Activated naive CD8-positive, alpha-beta T cell treated with anti-CD3 and anti-CD28 coated beads for 36 hours (primary cell): ENCODE measurements at places on chromosomes 3 and 15.

- peak; percentile 14 for DNase-seq
Measured at GRCh38 chr3:177589911-177590381, 392.7 kb upstream of the TBL1XR1 start.

DNA sequence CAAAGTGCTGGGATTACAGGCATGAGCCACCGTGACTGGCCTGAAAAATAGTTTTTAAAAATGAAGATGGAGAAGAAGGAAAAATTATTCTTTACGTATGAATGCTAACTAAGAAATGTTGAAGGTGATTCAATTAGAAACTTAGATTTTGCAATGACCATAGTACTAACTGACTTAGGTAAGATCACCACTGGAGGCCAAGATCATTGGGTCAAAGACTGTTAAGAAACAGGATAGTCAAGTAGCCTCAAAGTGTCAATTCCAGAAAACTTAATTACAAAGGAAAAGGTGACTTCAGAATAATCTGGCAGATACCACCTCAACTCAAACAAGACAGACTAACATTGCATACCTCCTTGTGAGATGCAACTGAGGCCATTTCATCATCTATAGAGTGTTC is 119.3 kb downstream of the FRMD4B start:
- no peak for DNase-seq

GRCh38 chr3:189689625-189690024 is 58.4 kb downstream of the TP63 start:
- no peak for DNase-seq

- DNase-seq = no peak
Measured at GRCh38 chr3:125589547-125590122, 5.7 kb downstream of the OSBPL11 start.

- DNase-seq = no peak
Measured at GRCh38 chr3:41867533-41867932, 94.4 kb downstream of the ULK4 start.
